Common myeloid progenitor, CD34-positive (primary cell): ENCODE measurements at places on chromosomes 2 and 18.

GRCh38 chr18:32920796-32921787, 148.3 kb upstream of the KLHL14 start:
- peak; percentile 15 for DNase-seq

- DNase-seq, result no peak
These were observed 1287.6 kb downstream of the LRP1B start for GRCh38 chr2:140843186-140843585.

- peak; percentile 40 for DNase-seq
These were observed 89.3 kb downstream of the PDE11A start for GRCh38 chr2:177983183-177983788.

DNA sequence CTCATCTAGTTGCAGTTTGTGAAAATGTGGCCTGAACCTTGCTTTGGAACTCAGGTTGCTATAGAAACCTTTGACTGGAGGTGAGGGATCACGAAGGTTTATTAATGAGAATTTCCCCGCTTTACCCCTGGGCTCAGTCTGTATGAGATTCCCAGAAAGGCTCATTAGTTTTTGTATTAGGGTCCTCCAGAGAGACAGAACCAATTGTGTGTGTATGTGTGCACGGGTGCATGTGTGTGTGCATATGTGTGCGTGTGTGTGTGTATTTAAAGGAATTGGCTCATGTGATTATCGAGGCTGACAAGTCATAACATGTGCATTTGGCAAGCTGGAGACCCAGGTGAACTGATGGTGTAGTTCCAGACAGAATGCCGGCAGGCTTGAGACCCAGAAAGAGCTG, 113.8 kb upstream of the DLX2 start:
- no peak for DNase-seq

- no peak for DNase-seq
These were observed 25.2 kb downstream of the FBXO36 start for GRCh38 chr2:229947544-229947943.

GRCh38 chr2:178270338-178270737, 76.0 kb downstream of the OSBPL6 start:
- DNase-seq, result no peak

DNA sequence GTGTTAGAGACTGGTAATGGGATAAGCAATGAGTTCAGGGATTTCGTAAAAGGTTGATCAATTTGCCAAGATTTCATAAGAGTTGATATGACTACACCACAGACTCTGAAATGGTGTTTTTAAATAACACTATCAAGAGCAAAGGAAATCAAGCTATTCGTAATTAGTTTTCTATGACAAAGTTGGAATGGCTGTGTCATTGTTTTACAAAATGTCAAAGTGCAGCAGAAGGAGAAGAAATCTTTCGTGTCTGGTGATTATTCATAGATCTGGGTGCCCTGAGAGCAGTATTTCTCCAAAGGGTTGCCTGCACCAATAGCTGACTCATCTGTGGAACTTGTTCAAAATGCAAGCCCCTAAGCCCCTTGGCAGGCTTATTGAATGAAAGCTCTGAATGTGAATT, 70.1 kb downstream of the NABP1 start:
- no peak for DNase-seq

DNA sequence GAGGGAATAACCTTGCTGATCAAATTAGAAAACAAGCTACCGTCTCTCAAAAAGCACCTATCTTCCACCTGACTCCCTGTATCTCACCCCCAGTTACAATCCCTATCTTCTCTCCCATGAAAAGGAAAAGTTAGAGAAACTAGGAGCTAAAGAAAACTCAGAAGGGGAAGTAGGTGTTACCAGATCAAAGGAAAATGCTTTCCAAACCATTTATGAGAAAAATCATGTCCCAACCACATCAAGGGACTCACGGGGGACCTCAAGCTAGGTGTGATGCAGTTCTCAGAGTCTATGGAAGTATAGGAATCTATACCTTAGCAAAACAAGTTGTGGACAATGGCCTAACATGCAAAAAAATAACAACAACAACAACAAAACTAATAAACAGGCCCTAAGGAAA, 135.5 kb upstream of the RMP24 start:
- no peak for DNase-seq

- no peak for DNase-seq
These were observed 56.1 kb downstream of the CIB4 start for GRCh38 chr2:26585100-26585499.

- DNase-seq, result peak; percentile 32
These were observed 29.7 kb downstream of the CCDC141 start for GRCh38 chr2:179020156-179020750.
